ENCODE measurements at places on chromosomes 2 and 18. TPM values are rescaled to one million over a fixed set of nuclear protein-coding genes. Genes with fewer than 3 reads are reported as not detected.

DNA sequence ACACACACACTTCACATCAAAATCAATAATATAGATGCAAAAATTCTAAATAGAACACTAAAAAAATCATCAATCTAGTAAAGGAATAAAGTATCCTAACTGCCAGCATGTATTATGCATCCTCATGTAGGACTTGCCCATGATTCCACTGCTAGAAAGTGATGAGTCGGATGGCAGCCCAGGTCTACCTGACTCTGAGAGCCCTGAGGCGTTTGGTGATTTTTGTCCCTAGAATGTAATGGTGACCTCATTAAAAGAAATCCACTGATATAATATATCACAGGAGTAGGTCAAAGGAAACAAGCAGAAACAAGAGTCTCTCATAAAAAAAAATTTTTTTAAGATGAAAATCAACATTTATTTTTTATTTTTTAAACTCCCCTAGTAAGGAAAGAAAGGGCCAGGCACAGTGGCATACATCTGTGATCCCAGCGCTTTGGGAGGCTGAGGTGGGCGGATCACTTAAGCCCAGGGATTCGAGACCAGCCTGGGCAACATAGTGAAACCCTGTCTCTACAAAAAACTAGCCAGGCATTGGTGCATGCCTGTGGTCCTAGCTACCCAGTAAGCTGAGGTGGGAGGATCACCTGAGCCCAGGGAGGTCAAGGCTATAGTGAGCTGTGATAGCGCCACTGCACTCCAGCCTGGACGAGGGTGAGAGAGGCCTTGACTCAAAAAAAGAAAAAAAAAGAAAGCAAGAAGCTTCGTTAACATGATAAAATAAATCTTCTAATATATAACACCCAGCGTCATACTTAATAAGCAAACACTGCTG is 24.4 kb upstream of the ACTG2 start:
- DNase-seq = no peak
- H3K27ac ChIP-seq = no peak overlapping the region
- no peak overlapping the region for H3K4me3 ChIP-seq
- H3K36me3 ChIP-seq = peaks cover 24% of the 10 kb centered on the region

Gene DSG4
- total RNA-seq = not detected

GRCh38 chr2:123864416-123864815 is 160.7 kb upstream of the CNTNAP5 start:
- no peak for DNase-seq
- H3K36me3 ChIP-seq = peaks cover under 1% of the 10 kb centered on the region
- no peak overlapping the region for H3K27ac ChIP-seq
- H3K27me3 ChIP-seq = no peaks in the 10 kb centered on the region

Gene UNC80
- 0.34 TPM for total RNA-seq

DNA sequence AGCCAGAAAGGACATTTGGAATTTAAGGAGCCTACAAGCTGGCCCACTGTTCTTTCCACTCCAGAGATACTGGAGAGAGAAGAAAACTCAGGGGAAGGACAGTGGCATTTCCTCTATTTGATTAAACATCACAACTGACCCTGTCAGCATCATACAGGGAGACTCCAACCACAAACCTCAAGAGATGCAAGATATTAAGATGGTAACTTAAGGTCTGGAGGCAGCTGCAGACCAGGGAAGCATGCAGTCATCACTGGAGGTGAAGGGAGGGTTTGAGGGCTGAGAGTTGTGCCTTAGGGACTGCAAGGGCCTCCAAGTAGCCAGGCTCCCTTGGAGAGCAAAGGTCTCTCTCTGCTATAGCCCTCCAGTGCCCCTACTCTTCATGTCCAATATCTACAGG is 67.4 kb downstream of the RNF152 start:
- no peak overlapping the region for H3K27ac ChIP-seq
- H3K4me1 ChIP-seq = peaks cover 6% of the 10 kb centered on the region
- H3K27me3 ChIP-seq = no peaks in the 10 kb centered on the region
- H3K4me3 ChIP-seq = no peak overlapping the region
- 0 out of 2 replicates have a peak, but pooled peaks cover under 1% of the 10 kb centered on the region for H3K36me3 ChIP-seq
- DNase-seq = no peak

GRCh38 chr18:74268933-74269620 is 22.7 kb downstream of the CYB5A start:
- H3K27me3 ChIP-seq = no peaks in the 10 kb centered on the region
- peak overlapping the region; percentile 77 for H3K27ac ChIP-seq
- H3K4me3 ChIP-seq = no peak overlapping the region
- peaks cover 51% of the 10 kb centered on the region for H3K4me1 ChIP-seq

Gene SLC23A3
- total RNA-seq = 0.55 TPM

DNA sequence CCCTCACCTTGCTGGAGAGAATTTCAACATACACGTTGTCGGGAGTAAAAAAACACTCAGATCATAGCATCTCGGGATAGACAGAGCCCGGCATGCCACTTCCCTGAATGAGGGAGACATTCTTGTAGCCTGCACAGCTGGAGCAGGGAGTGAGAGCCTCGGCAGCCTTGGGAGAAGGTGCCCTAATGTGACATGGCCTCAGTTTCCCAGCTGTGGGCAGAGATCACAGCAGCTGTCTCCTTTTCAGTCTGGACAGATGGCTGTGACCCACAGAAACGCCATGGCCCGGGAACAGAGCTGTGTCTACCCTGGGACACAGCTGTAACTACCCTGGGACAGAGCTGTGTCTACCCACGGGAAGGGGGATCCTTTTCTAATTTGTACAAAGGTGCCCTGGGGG is 55.9 kb downstream of the HS1BP3 start:
- H3K4me1 ChIP-seq = peaks cover 18% of the 10 kb centered on the region
- no peaks in the 10 kb centered on the region for H3K27me3 ChIP-seq
- no peak overlapping the region for H3K27ac ChIP-seq
- DNase-seq = no peak
- no peaks in the 10 kb centered on the region for H3K36me3 ChIP-seq

GRCh38 chr18:62729487-62730386 is 14.4 kb downstream of the PHLPP1 start:
- H3K27ac ChIP-seq = peak overlapping the region; percentile 75
- H3K36me3 ChIP-seq = peaks cover 24% of the 10 kb centered on the region
- no peak for DNase-seq
- H3K27me3 ChIP-seq = no peaks in the 10 kb centered on the region

GRCh38 chr2:218783688-218784087 is 1.7 kb downstream of the CYP27A1 start:
- H3K27me3 ChIP-seq = peaks cover 53% of the 10 kb centered on the region
- no peak overlapping the region for H3K4me3 ChIP-seq

Gene COL4A4
- 1.9 TPM for total RNA-seq

Gene ANKRD30B
- total RNA-seq = not detected

- no peaks in the 10 kb centered on the region for H3K4me1 ChIP-seq
- H3K36me3 ChIP-seq = no peaks in the 10 kb centered on the region
- no peaks in the 10 kb centered on the region for H3K27me3 ChIP-seq
- no peak overlapping the region for H3K4me3 ChIP-seq
- H3K27ac ChIP-seq = no peak overlapping the region
Measured at GRCh38 chr2:189109921-189110397, 69.6 kb downstream of the COL5A2 start.

GRCh38 chr2:160425434-160426151 is 68.0 kb downstream of the RBMS1 start:
- peaks cover 17% of the 10 kb centered on the region for H3K36me3 ChIP-seq
- no peak overlapping the region for H3K4me3 ChIP-seq
- peak overlapping the region; percentile 62 for H3K27ac ChIP-seq

GRCh38 chr2:54853616-54854310 is 130.3 kb downstream of the EML6 start:
- H3K4me1 ChIP-seq = peaks cover 4% of the 10 kb centered on the region
- no peaks in the 10 kb centered on the region for H3K27me3 ChIP-seq
- H3K4me3 ChIP-seq = no peak overlapping the region
- DNase-seq = no peak

DNA sequence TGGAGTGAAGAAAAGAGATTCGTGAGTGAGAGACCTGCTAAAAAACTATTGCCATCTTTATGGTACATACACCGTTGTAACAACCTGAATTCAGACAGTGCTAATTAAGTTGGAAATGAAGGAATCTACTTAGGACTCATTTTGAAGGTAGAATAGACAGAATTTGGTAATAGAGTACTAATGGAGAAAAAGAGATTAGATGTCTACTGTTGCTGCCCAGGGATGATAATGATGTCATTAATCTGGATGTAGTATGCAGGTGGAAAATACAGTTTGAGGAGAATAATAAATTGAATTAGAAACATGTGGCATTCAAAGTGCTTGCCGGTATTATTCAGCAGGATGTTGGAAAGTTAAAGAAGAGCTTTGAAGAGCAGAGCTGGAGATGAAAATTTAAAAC is 44.7 kb downstream of the DIS3L2 start:
- no peak overlapping the region for H3K4me3 ChIP-seq
- no peaks in the 10 kb centered on the region for H3K27me3 ChIP-seq
- DNase-seq = no peak

DNA sequence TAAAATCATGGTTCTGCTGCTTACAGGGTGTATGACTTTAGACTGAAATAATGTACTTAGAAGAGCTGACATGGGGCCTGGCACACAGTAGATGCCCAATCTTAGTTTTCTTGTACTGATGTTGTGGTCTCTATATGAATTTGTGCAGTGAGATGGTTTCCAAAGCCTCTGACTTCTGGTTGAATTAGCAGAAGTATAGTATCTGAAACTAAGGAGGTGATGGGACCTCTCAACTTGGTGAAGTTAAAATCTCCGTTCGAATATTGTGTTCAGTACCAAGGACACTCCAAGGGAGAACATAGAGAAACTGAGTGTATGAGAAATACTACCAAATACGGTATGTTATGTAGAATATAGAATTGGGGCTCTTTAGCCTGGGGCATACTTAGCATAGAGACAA is 120.9 kb downstream of the ANTXR1 start:
- no peaks in the 10 kb centered on the region for H3K36me3 ChIP-seq
- peaks cover 7% of the 10 kb centered on the region for H3K4me1 ChIP-seq
- H3K4me3 ChIP-seq = no peak overlapping the region

Gene KCNF1
- total RNA-seq = 1.2 TPM

All from WTC11 (cell line).